ENCODE measurements at places on chromosomes 5 and 9.
A peak's percentile ranks its signal among the peaks of the same experiment; 100 is the strongest.

- peak; percentile 76 for DNase-seq
Observed at GRCh38 chr9:92780206-92780605, 15.6 kb upstream of the BICD2 start.

DNA sequence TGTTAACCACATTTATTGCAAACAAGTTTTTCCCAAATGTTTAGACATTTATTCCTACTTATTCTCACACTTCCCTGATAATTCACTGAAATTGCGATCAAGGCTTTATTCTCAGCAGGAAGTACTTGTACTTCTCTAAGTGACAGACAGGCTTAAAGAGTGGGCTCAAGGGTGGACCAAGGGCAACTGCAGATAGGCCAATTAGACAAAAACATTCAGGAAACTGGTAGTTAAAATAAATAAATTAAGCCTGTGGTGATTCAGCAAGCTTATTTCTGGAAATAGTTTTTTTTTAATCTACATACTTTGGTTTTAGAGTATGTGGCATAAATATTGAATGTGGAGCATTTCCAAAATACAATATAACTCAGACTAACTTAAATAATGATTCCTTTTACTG is 136.1 kb downstream of the UGCG start:
- DNase-seq, result no peak

DNA sequence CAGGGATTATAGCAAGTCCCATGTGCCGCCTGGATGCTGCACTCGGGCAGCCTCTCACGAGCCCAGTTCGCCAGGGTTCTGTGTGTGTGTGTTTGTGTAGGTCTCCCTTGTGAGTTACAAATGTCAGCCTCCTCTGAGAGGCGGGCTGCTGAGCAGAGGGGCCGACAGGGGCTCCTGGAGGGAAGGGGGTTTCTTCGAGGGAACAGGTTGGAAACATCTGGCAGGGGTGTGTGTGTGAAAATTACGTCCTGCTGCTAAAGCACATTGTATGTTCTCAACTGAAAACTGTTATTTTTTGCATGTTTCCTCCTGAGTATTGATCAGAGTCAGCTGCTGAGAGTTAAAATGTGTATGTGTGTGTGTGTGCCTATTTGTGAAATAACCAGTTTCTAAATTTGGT is 9.7 kb downstream of the GALNT10 start:
- no peak for DNase-seq

DNA sequence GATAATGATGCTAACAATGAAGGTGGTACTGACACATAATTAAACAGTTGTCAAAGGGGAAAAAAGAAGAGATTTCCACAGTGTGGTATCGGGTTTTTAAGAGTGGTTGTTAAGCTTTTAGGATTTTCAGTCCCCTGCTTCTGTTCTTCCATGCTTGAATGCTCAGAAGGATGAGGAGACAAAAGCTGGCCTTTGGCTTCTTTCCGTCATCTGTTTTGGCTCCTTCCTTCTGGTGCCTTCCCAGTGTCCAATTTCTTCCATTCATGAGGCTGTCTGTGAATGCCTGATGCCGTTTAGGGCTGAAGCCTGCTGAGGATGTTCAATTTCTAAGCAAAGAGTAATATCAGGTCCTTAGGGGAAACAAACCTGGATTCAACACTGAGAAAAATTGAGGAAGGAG is 179.6 kb upstream of the GLRA1 start:
- no peak for DNase-seq

- DNase-seq, result no peak
Observed at GRCh38 chr5:100646011-100646410, 110.8 kb downstream of the FAM174A start.

DNA sequence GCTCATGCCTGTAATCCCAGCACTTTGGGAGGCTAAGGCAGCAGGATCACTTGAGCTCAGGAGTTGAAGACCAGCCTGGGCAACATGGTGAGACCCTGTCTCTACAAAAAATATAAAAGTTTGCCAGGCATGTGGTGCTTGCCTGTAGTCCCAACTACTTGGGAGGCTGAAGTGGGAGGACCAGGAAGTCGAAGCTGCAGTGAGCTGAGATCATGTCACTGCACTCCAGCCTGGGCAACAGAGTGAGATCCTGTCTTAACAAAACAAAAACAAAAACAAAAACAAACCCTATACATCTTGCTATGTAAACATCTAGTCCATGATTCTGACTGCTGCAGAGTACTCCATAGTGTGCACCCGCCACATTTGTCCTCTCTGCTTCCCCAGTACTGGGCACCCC is 19.8 kb upstream of the PPP2CA start:
- DNase-seq, result no peak

GRCh38 chr9:70580606-70581195 is 166.2 kb upstream of the KLF9 start:
- DNase-seq, result peak; percentile 75

DNA sequence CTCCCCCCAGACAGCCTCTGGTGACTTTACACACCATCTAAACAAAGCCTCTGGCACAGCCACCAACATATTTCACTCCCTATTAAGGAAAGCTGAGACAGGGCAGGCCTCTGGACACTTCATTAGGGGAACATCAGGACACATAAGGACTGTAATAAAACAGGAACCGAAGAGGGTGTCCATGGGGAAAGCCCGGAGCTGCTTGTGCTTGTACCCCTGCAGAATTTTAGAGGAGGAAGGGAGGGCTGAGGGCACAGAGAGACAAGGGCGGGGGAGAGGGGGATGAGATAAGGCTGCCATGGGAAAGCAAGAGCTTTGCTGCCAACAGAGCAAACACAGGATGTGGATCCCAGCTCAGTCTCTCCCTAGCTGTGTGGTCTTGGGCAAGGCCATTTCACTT is 138.4 kb downstream of the ASTN2 start:
- DNase-seq, result no peak

- no peak for DNase-seq
Observed at GRCh38 chr5:10376544-10376943, 23.0 kb downstream of the MARCHF6 start.

DNA sequence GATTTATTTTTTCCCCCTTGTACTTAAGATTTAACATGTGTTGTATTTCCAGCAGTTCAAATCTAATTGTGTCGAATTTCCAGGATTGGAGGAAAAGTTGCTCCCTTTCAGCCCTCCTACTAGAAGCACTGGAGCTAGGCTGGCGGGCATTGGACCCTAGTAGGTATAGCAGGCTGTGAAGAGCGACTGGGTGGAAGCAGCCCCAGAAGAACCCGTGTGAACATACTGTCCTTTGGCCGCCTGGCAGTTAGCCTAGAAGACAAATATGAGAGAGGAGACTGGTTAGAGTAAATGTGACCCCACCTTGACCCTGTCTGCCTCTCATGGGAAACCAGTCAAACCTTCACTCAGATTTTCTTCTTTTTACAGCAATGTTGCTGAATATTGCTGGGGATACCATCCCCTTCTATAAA is 13.9 kb downstream of the ALDOB start:
- no peak for DNase-seq

DNA sequence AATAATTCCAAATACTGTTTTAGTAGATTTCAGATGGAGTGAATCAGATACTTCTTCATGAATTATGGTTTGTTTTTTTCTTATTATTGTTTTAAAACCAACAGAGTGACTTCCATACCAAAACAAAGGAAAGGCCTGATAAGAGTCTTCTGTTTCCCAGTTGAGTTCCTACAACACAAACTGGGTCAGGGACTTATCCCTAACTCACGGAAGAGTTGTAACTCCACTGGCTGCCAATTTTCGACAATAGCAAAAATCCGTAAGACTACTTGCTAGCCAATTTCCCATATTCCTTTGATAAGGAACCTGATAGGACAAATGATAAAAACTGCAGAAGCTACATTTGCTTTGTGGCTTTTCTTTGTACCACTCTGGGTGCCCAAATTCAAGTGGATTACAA is 219.2 kb downstream of the AP3B1 start:
- no peak for DNase-seq

DNA sequence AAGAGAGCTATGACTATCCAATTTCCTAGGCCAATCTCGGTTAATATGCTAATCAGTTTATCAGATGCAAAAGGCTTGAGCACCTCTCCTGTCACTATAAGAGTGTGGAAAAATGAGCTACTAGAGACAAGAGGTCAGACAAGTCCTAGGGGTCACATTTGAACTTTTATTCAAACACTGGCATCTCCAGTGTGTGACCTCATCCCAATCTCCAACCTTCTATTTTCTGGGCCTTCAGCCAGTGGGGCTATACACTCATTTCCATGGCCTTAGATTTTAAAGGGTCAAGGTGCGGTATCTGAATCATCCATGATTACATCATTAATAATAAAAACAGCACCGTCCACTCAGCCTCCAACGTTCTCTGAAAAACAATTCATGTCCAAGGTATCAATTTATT is 139.6 kb upstream of the LRRTM2 start:
- no peak for DNase-seq

- DNase-seq, result peak; percentile 32
Observed at GRCh38 chr9:34463098-34463900, 4.7 kb downstream of the DNAI1 start.

GRCh38 chr5:9596171-9596780 is 33.9 kb downstream of the TAS2R1 start:
- no peak for DNase-seq

GRCh38 chr5:176355400-176356178 is 6.0 kb downstream of the KIAA1191 start:
- no peak for DNase-seq

- no peak for DNase-seq
Observed at GRCh38 chr9:71774920-71775319, 6.6 kb upstream of the CEMIP2 start.

DNA sequence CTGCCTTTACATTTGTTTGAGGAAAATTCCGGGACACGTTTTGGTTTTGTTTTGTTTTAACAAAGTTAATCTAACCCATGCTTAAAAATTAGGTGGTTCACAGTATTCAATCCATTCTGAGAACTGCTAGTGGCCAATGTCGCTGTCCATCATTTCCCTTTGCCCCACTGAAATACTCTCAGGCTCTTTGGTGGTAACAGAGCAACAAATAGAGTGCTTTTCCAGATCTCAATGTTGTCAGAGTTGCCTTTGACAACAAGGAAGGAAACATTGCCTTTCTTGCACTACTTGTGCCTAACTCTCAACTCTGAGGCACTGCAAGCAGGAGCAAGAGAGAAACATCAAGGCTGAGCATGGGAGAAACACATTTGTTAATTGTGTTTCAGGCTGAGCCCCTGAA is 154.0 kb downstream of the MCTP1 start:
- DNase-seq, result no peak

DNA sequence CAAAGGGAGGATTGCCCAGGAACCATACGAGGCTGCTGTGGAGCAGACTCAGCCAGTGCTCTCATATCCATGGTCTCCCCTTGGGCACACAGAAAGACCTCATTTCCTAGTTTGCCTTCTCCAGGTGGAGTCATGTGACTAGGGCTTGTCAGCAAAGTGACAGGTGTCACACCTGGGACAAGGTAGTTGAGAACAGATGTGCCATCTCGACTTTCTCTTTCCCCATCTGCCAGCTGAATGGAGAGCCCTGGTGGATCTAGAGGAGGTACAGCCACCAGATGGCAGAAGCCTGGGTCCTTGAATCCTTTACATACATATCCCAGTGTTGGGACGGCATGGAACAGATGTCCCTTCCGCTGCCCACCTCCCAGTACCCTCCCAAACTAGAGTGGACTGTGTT is 42.9 kb upstream of the ALDOB start:
- no peak for DNase-seq

DNA sequence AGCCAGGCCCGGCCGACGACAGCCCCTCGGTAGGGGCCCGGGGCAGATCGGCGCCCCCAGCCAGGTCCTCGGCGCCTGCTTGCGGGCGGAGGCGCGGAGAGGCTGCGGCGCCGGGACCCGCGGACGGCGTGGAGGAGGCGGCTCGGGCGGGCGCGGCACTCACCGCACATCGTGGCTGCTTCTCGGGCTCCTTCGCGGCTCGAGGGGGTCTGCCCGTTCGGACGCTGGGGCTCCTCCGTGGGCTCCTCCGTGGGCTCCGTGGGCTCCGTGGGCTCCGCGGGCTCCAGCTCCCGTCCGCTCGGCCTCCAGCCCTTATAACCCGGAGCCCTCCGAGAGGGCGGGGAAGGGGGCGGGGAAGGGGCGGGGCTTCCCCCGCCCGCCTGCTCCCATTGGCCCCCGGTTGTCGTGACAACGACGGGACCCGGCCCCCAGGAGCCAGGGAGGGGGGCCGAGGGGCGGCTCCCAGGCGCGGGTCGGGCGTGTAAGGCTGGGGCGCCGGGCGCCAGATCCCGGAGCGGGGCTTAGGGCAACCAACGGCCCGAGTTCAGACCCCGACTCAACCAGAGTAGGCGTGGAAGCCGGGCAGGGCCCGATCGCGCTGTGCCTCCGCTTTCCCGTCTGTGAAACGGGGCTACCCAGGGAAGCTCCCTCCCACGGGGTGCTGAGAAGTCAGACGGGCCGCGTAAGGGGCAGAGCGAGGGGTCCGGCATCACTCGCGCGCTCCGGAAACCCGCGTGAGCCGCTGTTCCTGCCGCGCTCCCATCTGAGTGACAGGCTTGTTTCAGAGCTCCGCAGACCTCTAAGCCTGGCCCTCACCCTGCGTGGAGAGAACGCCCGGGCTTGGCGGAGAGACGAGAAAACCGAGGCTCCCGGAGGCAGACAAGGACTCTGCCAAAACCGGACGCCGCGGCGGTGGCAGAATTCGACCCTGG is at the start of gene GFPT2:
GFPT2 (minus strand) TSS at position 289 of the 932 bp plus-strand sequence; CDS start at position 170, 119 bp downstream.
- DNase-seq, result peak; percentile 66

- DNase-seq, result no peak
Observed at GRCh38 chr9:33138768-33139167, 28.4 kb downstream of the B4GALT1 start.

- DNase-seq, result peak; percentile 75
Observed at GRCh38 chr9:87494970-87495471, 2.6 kb upstream of the DAPK1 start.

DNA sequence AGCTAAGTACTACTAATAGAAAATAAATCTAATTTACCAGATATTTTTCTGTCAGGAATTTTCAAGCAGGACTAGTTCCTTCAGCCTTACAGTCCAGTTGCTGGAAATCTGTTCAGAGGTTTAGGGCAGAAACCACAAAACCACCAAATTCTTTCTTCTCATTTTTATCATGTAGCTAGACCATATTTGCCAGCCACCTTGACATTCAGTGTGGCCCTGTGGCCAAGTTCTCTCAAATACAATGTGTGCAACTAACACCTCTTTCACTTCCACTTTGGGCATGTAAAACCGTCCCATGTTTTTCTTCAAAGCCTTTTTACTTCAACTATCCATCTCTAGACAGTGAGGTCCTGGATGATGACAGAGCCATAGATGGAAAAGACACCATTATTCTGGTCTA is 1133.2 kb upstream of the CDH18 start:
- no peak for DNase-seq

DNA sequence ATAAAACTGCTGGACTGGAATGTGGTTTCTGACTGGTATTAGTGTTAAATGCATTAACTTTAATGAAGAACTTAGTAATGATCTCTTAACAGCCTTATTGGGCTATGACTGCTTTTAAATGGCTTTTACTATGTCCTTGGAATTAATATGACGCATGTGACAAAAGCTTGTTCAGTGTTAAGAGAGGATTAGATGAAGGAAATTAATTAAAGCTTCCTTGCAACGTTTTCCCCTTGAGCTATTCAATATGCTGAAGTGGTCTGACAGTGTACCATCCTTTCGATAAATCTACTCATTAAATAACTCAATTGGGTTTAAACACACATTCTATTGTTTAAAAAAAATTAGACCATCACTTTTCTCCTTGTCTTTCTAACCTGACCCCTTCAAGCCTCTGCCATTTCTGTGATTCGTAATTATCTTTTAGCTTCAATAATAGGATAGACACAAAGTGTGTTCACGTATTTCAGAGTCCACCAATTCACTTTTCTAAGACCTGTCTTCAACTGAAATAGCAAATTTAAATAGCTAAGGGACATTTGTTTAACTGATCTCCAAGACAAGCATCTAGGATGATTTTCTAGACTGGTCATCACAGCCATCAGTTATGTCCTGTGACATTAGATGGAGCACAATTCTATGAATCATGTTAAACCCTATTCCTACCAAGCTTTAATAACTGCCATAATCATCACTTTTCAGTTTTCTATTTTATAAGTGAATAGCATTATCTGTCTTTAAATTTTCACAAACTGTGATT is 1258.0 kb upstream of the CDH9 start:
- DNase-seq, result no peak
